OCI-M1 (cell line): ENCODE measurements at places on chromosomes 7 and 10.

DNA sequence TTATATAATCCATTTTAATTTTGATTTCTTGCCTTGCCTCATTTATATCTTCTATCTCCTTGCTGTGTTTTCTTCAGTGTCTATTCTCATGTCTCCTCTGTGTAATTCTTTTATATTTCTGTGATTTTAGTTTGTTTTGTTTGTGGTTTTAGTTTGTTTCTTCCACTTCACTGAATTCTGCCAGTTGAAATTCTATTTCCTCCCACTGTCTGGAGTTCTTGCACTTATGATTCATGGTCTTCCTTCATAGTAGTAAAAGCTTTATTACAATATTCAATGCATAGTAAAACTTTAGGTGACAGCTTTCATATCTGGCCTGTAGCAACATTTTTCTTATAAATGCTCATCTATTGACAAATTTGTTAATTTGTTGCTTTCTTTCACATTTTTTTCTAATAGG is 113.3 kb downstream of the MAGI2 start:
- DNase-seq, result no peak

DNA sequence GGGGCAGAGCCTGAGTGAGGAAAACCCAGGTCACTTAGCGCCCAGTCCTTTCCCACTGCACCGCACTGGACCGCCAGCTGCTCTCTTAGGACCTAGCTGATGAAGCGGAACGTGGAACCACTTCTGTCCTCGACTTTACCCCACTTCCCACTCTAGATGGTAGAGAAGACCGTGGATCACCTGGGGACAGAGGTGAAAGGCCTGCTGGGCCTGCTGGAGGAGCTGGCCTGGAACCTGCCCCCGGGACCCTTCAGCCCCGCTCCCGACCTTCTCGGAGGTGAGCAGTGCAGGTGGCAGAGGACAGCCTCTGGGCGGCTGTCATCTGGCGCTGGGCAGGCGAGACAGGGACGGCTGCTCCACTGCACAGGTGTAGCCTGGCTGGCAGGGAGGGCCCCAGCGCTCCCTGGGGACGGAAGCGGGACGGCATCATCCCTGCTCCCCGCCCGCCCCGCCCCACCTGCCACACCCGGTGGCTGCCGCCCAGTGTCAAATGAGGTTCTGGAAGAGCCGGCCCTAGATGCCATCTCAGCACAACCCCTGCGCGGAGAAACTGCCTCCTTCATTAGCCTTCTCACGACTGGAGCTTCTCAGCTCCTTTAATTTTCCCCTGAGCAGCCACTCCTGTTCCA is 11.7 kb downstream of the PLAC9 start:
- DNase-seq, result no peak

- peak; percentile 35 for DNase-seq
These were observed 62.5 kb upstream of the ATRNL1 start for GRCh38 chr10:115030483-115031200.

GRCh38 chr10:22906767-22907166 is 21.1 kb upstream of the ARMC3 start:
- no peak for DNase-seq

- peak; percentile 67 for DNase-seq
These were observed 207.9 kb upstream of the MYO3A start for GRCh38 chr10:25725917-25726716.

GRCh38 chr7:10412422-10413019 is 561.2 kb upstream of the PHF14 start:
- peak; percentile 61 for DNase-seq

DNA sequence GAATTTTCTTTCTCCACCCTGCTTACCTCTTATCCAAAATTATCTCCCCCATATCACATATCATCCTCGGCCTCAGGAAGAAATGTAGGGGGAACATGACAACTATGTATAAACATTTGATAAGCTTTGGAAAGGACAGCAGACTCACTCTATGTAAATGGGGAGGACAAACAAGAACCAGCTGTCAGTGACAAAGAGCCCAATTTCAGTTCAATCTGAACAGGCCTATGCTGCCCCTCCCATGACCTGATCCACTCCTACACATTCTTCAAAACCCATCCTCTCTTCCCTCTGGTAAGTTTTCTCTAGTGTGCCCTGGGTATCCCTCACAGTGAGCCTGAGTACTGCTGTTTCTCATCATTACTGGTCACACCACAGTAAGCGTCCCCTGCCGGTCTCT is 20.8 kb downstream of the FZD9 start:
- DNase-seq, result no peak
